ENCODE measurements at places on chromosomes 12 and 14.

DNA sequence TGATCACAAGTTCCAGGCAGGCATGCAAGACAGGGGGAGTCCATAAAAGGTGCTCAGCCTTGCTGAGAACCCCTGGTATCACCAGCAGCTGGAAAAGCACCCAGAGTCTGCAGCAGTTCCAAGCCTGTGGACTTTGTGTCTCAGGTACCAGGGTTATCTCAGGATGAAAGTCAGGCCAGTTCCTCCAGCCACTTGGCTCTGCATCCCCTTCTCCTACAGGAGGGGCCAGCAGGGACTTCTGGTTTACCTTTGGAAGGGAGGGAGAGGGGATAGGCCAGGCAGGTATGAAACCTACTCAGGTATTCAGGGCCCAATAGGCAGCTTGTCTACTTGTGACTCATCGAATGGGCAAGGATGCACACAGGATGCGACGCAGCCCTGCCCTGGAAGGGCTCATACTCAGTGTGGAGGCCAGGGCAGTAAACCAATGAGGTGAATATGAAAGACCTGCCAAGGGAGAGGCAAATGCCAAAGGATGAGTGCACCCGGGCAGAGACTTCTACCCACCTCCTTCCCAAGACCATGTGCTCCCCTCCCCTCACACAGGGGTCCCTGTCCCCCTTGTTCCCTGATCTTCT is 148.2 kb downstream of the SLC38A6 start:
- DNase-seq: no peak

GRCh38 chr14:105471297-105471821 is 3.3 kb upstream of the CRIP2 start:
- no peak for DNase-seq

GRCh38 chr12:26651566-26652188 is 181.3 kb downstream of the ITPR2 start:
- peak; percentile 52 for DNase-seq

DNA sequence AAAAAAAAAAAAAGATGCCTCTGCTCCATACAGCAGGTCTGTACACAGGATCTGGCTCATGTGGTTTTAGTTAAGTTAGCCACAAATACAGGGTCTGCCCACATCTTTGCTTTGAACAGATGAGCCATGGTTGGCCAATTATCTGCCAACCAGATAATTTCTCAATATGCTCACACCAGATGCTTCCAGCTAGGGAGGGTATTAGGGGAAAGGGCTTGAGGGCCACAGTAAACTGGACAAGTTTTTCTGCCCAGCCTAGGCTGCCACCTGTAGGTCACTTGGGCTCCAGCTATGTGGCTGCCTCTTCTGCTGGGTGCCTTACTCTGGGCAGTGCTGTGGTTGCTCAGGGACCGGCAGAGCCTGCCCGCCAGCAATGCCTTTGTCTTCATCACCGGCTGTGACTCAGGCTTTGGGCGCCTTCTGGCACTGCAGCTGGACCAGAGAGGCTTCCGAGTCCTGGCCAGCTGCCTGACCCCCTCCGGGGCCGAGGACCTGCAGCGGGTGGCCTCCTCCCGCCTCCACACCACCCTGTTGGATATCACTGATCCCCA is 776 bp downstream of the RDH5 start:
- no peak for DNase-seq

GRCh38 chr12:67885375-67886169 is 103.7 kb upstream of the IFNG-AS1 start:
- no peak for DNase-seq

DNA sequence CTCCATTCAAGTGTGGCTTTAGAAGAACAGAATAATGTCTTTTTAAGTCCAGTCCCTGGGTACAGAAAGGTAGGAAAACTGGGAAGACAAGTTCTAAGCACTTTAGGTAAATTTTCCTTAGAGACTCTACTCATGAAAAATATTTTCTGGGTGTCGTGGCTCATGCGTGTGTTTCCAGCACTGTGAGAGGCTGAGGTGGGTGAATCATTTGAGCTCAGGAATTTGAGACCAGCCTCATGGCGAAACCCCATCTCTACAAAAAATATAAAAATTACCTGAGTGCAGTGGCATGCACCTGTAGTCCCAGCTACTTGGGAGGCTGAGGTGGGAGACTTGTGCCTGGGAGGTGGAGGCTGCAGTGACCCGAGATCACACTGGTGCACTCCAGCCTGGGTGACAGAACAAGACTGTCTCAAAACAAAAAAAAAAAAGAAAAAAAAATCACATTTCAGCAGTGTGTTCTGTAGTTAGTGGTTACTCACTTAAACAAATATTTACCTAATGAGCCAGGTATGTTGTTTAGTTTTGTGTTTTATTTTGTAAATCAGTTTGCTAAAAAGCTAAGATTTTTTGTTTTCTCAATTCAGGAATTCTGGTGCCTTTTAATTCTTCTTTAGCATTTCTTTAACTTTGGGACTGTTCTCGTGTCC is 52.3 kb upstream of the RD3L start:
- no peak for DNase-seq

DNA sequence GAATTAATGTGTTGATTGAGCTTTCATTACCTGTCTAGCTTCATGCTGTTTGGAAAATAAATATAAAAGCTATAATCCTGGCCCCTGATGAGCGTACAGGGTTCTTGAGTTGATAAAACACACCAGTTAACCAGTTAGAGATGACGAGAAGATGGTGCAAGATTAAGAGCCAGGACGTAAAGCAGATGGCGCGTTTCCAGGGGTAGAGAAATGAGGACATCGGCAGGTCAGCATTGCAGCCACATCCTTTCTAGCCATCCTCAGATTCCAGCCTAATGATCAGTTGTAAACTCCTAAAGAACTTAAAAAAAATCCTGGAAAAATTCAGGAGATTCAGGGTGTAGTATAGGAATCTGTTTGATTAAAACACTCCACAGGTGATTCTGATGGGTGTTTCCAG is 203.7 kb downstream of the CACNA1C start:
- no peak for DNase-seq

DNA sequence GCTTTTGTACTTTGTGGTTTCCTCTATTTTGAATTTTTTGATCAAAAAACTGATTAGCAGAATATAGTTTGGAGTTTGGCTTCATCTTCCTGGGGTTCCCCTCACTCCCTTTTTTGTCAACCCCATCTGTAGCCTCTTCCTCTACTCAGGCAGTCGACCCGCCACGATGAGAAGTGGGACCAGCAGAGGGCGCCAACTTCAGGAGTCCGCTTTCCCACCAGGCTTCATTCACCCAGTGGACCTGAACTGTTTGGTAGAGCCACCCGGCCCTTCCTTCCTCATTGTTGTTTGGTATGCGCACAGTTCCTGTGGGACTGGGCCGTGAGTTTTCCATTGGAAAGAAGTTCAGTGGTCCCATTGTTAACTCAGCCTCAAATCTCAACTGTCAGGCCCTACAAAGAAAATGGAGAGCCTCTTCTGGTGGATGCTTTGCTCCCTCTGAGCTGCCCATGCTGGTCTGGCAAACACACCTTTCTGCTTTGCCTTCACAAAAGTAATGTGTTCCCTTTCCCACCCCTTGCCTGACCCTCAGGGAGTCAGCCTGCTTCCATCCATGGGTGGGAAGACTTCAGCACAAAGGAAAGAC is 21.7 kb downstream of the TMBIM6 start:
- DNase-seq: peak; percentile 81

GRCh38 chr12:41188058-41188840 is at the start of gene PDZRN4:
Gene PDZRN4 (plus strand): TSS chr12:41188320.
- no peak for DNase-seq

GRCh38 chr12:33265033-33265731 is 174.4 kb downstream of the SYT10 start:
- DNase-seq: no peak

DNA sequence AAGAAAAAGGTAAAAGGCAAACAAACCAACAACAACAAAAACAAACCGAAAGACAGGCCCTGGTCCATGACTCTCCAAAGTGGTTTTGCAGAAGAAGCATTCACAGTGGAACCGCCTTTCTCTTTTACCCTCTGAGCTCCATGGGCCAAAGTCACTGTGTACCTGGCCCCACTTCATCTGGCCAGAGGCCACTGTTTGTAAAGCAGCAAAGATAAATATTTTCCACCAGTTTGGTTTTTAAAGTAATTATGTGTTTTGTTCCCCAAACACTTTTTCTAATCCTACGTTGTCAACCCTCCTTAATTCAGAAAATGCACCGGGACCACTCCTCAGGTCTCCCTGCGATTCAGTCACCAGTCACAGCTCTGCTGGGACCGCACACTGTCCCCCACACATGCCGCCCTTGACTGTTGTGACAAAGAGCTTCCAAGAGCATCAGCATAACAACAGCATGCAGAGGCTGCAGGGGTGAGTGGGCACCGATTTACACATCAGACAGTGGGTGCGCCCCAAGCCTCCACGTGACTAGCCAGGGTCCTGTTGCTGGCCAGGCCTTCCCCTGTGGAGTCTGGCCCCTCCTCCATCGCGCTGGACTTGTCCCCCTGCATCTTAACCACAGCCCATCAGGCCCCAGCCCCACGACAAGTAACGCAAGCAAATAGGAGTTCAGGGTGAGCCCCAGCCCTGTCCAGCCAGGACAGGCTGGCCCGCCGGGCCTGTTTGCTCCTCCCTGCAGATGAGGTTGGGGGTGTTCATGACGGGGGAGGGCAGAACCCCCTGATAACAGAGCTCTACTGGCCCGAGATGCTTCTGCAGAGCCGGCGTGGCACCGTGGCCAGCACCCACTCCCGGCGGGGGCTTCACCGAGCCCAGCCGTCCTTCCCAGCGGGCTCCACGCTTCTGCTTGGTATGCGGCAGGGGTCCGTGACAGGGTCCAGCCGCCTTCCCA is 65.2 kb upstream of the DIO3 start:
- no peak for DNase-seq

- no peak for DNase-seq
Observed at GRCh38 chr12:54459355-54459754, 14.0 kb downstream of the GTSF1 start.

DNA sequence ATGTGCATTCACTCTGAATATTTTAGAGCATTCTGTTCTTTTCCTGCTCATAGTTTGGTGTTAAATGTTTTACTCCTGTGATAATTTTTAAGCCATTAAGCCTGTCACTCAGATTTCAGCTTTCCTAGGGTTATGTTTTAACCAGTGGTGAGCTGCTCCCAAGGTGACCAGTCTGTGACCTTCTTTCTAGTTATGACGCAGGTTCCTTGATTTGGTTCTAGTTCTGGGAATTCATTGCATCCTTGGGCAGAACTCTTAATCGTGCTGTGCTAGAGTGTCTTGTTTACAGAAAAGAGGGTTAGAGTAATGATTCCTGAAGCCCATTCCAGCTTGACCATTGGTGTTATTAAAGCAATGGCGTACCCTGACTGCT is 2.2 kb downstream of the GABARAPL1 start:
- DNase-seq: no peak

DNA sequence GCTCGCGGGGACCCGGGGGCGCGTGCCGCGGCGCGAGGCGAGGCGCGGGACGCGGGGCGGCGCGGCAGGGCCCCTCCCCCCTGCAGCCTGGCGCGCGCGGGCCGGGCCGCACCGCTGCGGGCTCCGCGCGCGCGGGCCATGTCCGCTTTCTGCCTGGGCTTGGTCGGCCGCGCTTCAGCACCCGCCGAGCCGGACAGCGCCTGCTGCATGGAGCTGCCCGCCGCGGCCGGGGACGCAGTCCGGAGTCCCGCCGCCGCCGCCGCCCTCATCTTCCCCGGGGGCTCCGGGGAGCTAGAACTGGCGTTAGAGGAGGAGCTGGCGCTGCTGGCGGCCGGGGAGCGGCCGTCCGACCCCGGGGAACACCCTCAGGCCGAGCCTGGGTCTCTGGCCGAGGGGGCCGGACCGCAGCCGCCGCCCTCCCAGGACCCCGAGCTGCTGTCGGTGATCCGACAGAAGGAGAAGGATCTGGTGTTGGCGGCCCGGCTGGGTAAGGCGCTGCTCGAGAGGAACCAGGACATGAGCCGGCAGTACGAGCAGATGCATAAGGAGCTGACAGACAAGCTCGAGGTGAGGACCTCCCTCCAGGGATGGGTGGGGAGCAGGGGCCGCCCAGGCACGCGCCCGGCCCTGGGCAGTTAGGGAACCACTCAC is 820 bp downstream of the BICDL1 start:
- peak; percentile 77 for DNase-seq

DNA sequence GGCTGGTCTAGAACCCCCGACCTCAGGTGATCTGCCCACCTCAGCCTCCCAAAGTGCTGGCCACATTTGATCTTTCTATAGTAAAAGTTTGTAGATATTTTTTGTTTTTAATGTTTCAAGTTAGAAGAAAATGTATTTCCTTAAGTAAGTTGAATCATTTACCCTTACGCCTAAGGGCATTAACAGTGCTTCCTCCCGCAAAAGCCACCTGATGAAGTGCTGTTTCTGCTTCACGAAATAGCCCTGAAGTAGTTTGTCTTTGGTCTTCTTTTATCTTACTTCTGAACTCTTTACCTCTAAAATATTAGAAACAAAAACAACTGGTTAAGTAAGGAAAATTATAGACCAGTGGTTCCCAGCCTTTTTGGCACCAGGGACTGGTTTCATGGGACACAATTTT is 22.7 kb downstream of the PAWR start:
- no peak for DNase-seq

DNA sequence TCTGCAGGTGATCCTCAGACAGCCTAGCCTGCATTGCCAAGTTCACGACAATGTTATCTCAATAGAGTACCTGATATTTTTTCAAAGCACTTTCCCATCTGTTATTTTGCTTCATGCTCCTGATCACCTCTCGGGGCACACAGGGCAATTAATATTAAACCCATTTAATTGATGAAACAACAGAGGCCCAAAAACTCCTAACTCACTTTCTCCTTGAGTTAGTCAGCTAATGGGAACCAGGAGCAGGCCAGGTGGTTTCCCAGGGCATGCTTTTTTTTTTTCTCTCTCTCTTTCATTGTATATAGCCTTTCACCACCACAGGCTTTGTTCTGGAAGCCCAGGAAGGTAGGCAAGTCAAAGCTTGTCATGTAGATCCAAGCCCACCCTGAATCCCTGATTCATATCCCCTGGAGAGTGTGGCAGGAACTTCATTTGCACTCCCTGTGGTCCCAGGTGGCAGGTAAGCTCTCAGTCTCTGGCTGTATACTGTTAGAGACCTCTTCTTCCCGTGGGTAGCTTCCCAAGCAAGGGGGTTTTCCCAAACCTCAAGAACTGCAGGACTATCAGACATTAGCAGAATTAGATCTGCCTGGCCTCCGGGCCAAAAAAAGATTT is 41.6 kb upstream of the MAP1LC3B2 start:
- DNase-seq: no peak

GRCh38 chr14:75842551-75842950 is 139.2 kb downstream of the TGFB3 start:
- DNase-seq: no peak

GRCh38 chr14:24178399-24179178 is 6.7 kb downstream of the REC8 start:
- no peak for DNase-seq

DNA sequence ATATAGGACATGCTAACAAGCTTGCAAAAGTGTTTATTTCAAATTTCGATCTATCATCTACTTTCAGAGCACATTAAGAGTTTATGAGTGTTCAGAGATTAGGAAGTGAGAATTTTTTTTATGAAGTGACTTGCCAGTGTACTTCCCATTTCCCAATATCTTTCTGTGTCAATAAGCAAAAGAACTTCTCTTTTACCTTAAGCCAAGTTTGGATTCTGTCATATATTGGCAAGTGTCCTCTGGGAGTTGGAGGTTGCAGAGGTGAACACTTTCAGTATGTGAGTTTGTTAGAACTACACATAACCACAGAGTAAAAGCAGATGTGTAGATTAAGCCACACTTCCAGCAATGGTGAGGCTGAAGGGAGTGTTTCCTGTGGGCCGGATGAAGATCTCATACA is 16.6 kb upstream of the KLRF1 start:
- DNase-seq: no peak
